ENCODE measurements at places on chromosomes 5 and 9.
A peak's percentile ranks its signal among the peaks of the same experiment; 100 is the strongest.

DNA sequence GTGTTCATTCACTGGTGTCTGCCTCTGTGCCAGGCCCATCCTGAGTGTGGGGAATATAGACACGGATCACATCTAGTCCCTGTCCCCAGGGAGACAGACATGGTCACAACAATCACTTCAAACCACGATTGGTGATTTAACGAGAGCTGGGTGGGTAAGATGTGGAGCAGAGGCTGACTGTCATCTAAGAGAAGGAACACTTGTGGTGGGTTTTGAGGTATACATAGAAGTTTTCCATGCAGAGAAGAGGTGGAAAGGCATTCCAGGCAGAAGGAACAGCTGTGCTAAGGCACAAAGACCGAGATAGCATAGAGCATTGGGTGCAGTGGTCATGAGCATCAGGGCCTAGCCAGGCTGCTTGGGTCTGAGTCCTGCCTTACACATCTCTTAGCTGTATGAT, 22.7 kb upstream of the WDR38 start:
- no peak for DNase-seq

DNA sequence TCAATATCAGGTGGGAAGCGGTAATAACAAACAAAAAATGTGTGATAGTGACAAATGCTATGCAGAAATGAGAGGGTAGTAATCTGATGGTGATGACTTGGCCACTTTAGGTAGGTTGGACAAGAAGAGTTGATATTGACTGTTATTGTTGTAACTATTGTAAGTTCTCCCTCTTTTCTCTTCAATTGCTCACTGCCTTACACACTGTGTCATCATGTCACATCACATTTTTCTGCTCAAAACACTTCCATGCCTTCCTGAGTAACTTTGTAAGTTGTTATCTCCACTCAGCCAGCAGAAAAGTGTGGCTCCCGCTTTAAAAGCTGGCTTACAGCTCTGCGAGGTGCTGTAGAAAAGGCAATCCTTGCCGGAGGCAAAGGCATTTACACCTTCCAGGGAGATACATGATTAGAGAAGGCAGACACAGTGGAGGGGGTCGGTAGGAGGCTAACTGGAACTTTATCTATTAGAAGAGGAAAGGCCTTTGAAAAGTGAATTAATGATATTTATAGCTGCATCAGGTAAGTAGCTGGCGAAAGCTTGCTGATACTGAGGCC, 85.2 kb upstream of the CLINT1 start:
- no peak for DNase-seq

DNA sequence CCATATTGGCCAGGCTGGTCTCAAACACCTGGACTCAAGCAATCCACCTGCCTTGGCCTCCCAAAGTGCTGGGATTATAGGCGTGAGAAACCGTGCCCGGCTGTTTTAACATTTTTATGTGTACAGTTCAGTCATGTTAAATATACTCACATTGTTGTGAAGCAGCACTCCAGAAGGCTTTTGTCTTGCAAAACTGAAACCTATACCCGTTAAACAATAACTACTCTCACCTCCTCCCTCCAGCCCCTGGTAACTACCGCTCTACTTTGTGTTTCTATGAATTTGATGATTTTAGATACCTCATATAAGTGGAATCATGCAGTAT, 23.1 kb upstream of the SHB start:
- no peak for DNase-seq

DNA sequence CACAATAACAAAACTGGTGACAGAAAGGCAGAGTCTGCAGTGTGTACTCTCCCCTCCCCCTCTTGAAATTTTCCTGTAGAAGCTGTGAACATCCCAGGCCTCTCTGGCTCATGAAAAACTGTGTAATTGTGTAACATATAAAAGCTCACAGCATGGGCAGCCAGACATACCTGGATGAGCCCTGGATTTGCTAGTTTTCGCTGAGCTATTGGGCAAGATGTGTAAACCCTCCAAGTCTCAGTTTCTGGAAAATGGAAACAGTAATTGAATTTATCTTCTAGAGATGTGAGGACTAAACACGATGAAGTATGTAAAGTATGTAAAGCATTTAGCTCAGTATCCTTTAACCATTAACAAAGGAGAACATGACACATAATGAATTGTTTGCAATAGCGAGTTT, 143.2 kb upstream of the ANKH start:
- no peak for DNase-seq

GRCh38 chr9:95336281-95336680, 18.8 kb upstream of the FANCC start:
- DNase-seq: peak; percentile 37

GRCh38 chr5:169997798-169998197, 17.5 kb upstream of the INSYN2B start:
- DNase-seq: no peak

DNA sequence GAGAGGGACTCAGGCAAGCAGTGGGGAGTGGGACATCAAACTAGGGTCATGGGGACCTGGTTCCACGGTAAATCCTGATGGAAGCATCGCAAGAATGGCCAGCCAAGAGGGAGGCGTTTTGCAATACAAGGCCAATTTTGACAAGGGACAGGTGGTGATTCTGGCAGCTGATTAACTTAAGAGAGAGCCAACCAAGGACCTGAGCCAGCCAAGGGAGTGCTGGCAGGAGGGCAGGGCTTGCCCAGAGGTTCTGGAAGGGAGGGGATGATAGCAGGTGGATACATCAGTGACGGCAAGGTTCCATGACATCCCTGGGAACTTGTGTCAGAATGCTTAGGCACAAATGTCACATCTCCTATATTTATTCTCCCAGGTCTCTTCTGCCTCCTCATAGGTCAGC, 32.8 kb upstream of the PUM3 start:
- no peak for DNase-seq

DNA sequence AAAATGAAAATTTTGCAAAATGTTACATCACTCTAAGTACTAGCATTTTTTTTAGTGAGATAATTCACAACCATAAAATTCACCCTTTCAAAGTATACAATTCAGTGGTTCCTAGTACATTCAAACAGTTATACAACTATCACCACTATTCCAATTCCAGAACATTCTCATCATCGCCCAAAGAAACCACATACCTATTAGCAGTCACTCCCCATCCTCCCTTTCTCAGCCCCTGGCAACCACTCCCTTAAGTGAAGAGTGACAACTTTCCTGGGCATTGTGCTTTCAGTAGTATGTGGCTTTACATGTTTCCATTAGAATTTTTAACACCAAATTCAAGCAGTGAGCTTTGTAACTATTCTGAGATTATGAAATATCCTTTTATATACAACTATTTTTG, 81.4 kb downstream of the RASEF start:
- DNase-seq: no peak

- DNase-seq: no peak
Observed at GRCh38 chr9:68515326-68516017, 25.2 kb downstream of the TMEM252 start.

DNA sequence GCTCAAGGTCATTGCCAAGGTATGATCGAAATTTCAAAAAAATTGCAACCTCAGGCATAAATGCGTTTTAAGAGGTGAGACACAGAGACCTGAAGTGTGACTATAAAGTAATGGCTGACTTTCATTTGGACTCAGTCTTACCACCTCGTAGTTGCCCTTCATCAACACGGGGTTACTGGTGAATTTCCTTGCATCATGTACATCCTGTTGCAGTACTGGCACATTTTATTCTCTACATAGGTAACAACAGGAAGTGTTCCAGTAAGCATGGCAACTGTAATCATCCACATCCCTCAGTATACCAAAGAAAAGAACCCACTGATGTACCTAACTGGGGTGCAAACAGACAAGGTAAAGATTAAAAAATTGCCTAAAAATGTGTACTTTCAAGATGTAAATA, 29.3 kb downstream of the MOCS2 start:
- DNase-seq: no peak

GRCh38 chr5:1550287-1551076, 26.7 kb upstream of the LPCAT1 start:
- no peak for DNase-seq

DNA sequence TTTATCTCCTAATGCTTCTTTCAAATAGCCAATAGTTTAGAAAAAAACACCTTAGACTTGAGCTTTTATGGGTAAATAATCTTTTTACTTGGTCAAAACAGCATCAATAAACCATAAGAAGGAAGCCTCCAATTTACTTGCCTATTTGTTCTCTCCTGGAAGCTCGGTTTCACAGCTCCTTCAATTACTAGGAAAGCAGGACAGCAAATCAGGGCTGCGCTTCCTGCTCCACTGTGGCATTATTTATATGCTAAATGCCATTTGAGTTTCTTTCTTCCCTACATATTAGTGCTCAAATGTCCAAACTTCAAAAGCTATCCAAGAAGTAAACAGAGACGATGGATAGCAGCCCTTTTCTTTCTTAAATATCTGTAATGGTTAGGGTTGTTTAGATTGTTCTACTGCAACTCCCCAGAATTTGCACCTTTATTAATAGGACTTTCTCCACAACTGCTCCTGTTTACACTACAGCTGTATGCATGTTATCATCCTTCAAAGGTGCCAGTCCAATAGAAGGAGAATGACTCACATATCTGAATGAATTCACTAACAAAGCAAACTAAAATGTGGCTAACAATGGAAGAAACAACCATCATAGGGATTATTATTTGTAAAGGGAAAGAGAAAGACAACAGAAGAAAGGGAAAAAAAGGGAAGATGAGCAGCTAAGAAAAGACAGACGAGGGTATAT, 58.7 kb downstream of the MED27 start:
- DNase-seq: no peak

GRCh38 chr5:72364171-72364570, 44.0 kb downstream of the PTCD2 start:
- no peak for DNase-seq

- DNase-seq: no peak
Observed at GRCh38 chr9:7259544-7260241, 501.9 kb downstream of the KDM4C start.

- no peak for DNase-seq
Observed at GRCh38 chr5:587403-587802, 24.7 kb upstream of the CEP72 start.

DNA sequence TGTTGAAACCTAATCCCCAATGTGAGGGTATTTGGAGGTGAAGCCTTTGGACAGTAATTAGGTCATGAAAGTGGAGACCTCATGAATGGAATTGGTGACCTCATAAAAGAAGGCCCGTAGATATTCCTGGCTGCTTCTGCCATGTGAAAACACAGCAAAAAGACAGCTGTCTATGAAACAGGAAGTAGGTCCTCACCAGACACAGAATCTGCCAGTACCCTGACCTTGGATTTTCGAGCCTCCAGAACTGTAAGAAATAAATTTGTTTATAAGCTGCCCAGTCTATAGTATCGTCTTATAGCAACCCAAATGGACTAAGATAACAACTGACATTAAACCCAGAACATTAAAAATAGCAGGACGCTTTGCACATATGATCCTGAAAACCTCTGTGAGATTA, 371.1 kb downstream of the SPOCK1 start:
- no peak for DNase-seq

DNA sequence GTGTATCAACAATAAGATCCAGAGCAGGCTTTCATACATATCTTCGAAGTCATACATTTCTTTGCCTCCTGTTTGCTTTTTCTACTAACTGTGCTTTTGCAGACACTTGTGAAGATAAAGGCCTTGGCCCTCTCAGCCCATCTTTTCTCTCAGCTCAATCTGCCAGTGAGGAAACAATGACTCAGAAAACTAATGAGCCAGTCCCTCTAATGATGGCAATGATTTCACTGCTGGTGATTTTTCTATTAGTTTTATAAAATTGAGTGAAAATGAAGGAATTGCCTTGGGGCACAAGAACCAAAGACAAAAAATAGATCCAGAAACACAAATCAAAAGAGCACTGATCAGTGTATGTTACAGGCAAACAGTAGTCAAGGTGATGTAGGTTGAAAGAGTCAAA, 167.7 kb upstream of the PPP2R2B start:
- no peak for DNase-seq

GRCh38 chr9:119810645-119811429, 441.6 kb upstream of the BRINP1 start:
- DNase-seq: no peak

DNA sequence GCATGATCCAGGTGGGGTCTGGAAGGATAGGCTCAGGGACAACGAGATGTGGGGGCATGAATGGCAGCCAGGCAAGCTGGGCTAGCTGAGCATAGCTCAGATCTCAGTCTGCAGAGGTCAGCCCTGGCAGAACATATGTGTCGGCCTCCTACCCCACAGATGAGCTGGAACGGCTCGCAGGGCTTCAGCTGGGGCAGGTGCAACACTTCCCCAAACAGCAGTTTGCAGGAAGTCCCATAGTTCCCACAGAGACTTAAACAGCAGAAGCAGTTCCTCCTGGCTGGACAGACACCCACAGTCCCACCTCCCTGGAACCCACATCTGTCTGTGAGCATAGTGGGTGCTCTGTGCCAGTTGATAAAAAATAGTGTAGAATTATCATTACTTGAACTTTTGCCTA, 404.6 kb downstream of the GADD45G start:
- no peak for DNase-seq

GRCh38 chr9:32877639-32878217, 94.4 kb downstream of the TMEM215 start:
- DNase-seq: no peak

DNA sequence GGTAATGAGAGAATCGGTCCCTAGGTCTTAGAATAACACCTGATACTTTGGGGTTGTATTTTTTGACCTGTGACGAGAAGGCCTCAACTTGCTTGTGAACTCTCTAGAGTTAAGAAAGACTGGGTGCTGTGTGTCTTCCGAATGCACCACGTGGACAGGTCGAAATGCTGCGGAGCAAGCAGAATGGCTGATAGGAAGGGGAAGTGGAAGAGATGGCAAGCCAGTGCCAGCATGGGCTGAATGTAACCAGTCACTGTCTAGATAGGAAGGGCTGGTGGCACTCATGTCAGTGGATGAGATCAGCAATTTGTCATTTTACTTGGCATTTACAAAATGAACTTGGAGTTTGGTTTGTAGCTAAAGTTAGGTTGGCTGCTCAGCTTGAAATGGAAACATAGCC, 5.6 kb downstream of the OTULINL start:
- DNase-seq: no peak

- DNase-seq: no peak
Observed at GRCh38 chr9:114110180-114110579, 11.1 kb upstream of the KIF12 start.

- DNase-seq: no peak
Observed at GRCh38 chr5:40359832-40360231, 319.9 kb upstream of the PTGER4 start.

DNA sequence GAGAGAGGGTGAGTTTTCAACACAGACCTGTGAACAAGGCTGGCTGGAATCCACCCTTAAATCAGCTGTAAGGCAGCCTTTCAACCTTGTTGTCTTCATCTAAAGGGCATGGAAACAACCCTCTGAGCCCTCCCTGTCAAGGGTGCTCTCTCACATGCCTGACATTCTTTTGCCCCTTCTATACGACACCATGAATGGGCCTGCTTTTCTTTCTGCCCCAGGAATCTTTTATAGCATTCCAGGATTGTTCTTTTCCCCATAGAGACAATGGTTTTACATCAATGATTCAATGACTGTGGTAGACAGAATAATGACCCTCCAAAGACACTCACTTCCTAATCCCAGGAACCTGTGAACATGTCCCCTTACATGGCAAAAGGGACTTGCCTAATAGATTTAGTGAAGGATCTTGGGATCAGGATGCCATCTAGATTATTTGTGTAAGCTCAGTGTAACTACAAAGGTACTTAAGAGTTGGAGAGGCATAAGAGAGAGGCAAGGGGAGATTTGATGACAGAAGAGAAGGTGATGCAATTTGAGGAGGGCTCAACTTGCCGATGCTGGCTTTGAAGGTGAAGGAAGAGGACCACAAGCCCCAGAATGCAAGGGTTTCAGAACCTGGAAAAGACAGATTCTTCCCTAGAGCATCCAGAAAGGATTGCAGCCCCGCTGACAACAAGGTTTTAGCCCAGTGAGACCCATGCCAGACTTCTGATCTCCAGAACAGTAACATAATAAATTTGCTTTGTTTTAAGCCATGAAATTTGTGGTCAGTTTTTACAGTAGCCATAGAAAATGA, 29.2 kb upstream of the HMHB1 start:
- DNase-seq: no peak
